ENCODE measurements at places on chromosomes 13 and 19.

GRCh38 chr19:45439569-45440258 is 16.0 kb upstream of the ERCC1 start:
- peak; percentile 53 for DNase-seq

GRCh38 chr19:50198431-50199258 is 4.8 kb upstream of the MYH14 start:
- no peak for DNase-seq

- DNase-seq = peak; percentile 41
Observed at GRCh38 chr19:30325676-30326392, 46.4 kb upstream of the ZNF536 start.

GRCh38 chr13:91085127-91085526 is 262.4 kb upstream of the MIR17HG start:
- DNase-seq = no peak

- no peak for DNase-seq
Observed at GRCh38 chr13:65746406-65746921, 1483.7 kb downstream of the PCDH9 start.

GRCh38 chr13:38947054-38947453 is 43.6 kb downstream of the STOML3 start:
- DNase-seq = no peak

DNA sequence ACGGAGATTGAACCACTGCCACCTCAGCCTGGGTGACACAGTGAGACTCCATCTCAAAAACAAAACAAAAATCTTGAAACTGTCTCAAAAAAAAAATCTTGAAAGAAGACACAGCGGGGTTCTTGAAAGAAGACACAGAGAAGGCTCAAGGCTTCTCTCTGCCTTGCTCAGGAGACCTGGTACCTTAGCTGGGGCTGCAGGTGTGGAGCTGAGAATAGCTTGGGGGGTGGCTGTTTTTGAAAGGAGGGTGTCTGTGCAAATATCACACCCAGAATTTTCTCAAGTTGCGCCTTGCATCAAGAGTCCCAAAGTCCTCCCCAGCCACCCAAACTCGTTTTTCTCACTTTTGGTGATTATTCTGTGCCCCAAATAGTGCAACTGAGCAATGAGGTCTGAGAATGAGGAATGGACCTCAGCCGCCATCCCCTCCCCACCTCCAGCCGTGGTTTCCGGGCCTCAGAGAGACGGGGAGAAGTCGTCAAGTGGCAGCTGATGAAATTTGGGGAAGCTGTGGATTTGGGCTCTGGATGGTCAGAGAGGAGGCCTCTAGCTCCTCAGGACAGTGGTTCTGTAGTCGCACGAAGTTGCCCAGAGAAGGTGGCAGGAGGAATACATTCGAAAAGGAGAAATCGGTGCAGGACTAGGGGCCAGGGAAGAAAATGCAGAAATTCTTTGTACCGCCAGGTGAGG is 8.8 kb downstream of the S1PR2 start:
- DNase-seq = no peak

DNA sequence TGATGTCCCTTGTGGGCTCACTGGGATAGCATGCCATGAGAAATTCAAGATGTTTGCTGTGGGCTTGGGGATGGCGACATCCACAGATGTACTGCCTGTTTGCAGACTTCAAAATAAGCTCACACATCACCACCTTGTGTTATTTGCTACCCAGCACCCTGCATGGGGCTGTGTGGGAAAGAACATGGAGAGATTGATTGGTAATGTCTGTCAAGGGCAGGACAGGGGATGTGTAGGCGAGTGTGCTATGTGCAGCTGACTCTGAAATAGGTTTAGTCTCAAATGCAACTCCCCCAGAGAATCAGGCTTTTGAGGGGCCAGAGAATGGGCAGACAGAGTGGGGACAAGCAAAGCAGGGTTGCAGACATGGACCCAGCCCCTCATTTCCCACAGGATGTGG is 24.7 kb downstream of the PNPLA6 start:
- DNase-seq = no peak

GRCh38 chr19:21680671-21681070 is 86.7 kb downstream of the ZNF100 start:
- DNase-seq = no peak

DNA sequence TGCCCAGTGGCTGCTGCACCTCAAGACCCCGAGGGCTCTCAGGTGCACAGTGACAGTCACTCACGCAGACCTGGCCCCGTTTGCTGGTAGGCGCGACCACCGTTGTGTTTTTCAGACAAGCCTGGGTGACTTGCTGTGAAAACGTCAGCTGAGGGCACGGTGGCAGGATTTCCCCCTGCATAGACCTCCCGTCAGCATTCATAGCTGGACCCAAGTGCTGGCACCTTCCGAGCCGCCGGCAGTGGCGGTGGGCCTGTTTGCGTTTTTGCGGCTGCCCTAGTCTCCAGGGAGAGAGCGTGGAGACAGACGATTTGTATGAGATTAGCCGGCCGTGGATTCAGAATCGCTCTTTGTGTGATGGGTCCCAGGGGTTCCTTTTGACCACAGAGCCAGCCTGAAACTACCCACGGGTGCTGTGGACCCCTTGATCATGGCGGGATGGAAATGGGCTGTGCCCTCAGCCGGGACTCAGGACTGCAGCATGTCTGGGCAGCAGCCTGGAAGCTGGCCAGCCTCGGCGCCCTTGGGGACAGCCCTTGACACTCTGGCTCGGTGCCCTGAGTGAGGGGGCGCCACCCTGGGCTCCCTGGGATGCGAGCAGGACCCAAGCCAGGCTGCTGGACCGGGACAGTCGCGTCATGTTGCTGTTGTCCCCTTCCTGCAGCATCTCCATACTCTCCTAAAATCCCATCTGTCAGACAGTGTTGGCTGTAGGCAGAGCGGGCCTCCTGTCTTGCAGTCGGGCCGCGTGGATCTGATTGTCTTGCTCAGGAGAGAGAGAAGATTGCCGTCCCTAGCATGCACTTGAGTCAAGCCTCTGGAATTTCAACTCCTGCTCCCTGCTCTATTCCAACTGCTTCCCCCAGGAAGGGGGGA is 8.6 kb downstream of the KDM4B start:
- no peak for DNase-seq

- peak; percentile 96 for DNase-seq
Observed at GRCh38 chr19:5308451-5309437, 31.9 kb downstream of the PTPRS start.

DNA sequence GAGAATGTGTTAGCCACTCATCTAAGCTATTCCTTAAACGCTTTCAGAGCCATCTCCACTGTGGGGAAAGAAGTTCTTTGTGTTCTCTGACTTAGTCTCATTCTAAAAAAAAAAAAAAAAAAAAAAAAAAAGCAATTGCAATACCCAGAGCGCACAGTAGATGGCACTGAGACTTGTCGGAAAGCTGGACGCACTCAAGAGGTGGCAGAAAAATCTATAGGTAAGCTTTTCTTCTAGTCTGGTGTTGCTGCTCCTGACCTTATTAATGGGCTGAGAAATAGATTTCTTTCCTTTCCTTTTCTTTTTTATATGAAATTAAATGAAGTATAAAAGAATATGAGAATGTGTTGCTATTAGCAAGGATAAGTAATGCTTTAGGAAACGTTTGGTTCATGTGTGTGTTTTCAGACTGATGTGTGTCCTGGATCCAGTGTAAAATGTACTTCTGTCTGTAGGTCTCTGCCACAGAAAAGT is 4.7 kb upstream of the GJB2 start:
- DNase-seq = peak; percentile 52

DNA sequence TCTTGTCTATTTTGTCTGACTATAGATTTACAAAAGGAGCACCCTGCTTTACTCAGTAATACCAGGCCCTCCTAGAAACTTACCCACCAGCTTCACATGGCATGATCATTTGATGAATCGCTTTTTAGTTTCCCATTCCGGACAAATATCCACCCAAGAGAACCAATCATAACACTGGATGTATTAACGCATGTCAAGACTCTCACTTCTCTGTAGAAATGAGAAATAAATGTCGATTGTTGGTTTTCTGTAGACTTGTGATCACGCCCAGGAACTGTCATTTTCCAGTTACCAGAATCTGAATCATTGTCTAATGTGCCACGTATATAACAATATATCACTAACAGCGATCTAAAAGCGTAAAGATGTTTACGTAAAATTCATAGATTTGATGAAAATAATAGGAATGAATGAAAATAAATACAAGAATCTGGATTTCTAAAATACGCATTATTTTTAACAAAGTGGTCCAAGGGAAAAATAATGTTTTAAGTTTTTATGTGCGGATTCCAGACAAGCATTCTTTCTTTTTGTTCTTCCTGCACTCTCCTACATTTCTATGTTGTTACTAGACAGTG is 14.0 kb downstream of the CDX2 start:
- no peak for DNase-seq

DNA sequence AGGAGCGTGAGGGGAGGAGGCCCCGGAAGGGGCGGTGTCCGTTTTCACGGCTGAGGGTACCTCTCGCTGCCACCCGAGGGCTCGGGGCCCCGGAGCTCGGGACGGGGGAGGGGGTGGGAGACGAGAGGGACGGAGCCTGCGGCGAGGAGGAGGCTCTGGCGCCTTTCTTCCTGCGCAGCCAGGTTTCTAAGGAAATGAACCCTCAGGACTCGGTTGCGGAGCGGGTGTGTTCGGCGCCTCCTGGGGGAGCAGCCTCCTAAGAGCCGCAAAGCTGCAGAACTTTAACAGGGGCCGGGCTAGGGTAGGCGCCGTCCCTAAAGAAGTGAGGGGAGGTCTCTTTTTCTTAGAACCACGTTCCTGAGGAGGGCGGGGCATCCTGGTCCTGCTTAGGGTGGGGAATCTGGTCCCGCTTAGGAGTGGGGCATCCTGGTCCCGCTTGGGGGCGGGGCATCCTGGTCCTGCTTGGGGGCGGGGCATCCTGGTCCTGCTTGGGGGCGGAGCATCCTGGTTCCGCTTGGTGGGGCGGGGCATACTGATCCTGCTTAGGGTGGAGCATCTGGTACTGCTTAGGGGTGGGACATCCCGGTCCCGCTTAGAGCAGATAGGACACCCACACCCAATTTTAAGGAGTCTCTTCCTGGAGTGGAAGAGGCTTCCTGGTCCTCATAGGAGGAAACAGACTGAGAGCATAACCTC is 6.2 kb downstream of the SYT5 start:
- DNase-seq = no peak

DNA sequence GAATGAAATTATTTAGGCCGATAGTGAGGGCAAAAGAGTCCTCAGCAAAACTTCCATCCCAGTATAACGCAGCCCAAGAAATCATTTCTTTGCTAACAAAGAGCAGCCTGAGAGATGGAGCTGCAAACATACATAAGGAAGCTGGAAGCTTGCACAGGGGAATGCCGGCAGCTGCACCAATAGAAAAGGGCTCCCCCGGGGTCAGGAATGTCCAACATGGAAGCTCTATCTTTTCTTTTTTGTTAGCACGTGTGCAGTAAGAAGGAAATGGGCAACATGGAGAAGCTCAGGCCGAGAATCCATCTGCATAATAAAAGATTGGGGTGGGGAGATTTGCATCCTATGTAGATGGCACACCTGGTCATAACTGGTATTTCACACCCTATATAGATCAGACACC is 1363.5 kb upstream of the PCDH20 start:
- DNase-seq = no peak

DNA sequence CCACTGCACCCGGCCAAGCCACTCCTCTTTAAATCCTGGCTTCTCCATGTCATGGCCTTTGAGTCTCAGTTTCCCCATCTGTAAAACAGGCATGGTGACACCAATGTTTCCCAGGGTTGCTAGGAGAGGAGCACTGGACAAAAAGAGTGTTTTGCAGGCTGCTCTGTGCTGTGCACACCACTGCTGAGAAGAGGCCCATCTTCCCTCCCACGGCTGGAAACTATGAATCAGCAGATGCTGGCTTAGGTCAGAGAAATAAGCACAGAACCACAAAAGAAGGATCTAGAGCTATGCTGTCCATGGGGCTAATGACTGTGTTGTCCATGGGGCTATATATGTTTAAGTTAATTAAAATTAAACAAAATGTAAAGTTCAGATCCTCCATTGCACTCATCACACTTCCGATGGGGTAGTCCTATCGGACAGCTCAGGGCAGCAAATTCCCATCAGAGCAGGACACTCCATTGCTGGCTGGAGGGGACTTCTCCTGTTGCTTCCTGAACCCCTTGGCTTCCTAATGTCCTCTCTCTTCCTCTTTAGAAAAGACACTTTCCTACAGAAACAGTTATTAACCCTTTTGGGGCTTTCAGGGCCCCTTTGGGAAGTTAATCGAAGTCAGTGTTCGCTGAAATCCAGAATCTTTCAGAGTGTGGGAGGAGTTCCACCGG is 37.1 kb downstream of the TSHZ3 start:
- no peak for DNase-seq

DNA sequence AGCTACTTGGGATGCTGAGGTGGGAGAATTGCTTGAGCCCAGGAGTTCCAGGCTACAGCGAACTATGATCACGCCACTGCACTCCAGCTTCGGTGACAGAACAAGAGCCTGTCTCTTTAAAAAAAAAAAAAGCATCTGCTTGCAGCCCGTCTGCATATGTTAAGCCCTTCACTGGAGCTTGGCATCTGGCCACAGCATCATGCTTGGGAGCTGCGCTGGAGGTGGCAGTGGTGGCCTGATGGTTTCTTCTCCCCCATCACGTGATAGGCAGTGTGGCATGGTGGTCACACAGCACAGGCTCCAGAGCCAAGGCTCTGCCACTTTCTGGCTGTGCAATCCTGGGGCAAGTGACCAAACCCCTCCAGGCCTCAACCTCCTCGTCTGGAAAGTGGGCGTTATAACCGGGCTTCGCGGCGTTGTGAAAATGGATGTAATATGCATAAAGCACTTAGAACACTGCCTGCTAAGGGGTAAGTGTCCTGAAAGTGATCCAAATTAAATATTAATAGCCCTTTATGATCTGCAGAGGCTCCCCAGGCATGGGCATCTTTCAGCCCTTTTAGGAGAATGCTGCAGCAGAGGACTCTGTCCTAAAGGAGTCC is 24.4 kb downstream of the MARK4 start:
- DNase-seq = no peak

DNA sequence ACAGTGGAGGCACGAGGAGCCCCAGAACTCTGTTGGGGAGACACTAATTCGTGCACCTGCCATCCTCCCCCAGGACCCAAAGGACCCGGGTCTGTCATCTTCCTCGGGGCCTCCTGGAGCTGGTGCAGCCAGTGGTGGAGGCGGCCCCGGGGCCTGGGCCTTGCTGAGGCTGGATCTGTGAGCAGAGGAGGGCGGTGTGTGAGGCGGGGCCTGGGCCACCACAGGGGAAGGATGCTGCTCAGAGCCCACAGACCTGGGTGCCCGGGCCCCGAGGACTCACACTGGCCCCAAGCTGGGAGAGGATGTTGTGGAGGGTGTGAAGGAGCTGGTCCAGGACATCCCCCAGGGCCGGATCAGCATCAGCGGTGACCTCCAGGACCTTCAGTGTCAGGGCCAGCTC is 8.3 kb downstream of the IFNL3 start:
- no peak for DNase-seq

DNA sequence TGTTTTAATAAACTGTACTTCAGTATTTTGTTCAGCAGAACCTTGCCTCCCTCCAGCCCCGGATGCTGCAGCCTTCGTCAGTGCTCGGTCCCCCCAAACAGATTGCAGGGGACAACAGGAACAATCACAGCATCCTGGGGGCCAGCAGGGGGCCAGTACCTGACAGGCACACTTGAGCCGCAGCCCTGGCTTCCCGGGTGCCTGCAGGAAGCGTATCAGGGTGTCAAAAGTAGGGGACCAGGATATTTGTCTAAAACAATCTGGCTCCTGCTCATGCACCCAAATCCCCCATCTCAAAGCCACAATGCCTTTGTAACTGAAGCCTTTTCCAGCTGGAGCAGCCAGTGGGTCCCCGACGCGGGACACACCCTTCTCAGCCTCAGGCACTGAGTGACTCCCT is 167.5 kb upstream of the TSHZ3 start:
- no peak for DNase-seq

GRCh38 chr13:41613984-41614661 is 156.8 kb downstream of the RGCC start:
- DNase-seq = no peak

Data from spinal cord (tissue), 10 donors.